Stimulated activated CD8-positive, alpha-beta memory T cell treated with anti-CD3 and anti-CD28 coated beads, Interleukin-12 subunit alpha, Interleukin-12 subunit beta, amount 100 ng/mL, for 4 hours (primary cell): ENCODE measurements at places on chromosomes 7 and 10.

DNA sequence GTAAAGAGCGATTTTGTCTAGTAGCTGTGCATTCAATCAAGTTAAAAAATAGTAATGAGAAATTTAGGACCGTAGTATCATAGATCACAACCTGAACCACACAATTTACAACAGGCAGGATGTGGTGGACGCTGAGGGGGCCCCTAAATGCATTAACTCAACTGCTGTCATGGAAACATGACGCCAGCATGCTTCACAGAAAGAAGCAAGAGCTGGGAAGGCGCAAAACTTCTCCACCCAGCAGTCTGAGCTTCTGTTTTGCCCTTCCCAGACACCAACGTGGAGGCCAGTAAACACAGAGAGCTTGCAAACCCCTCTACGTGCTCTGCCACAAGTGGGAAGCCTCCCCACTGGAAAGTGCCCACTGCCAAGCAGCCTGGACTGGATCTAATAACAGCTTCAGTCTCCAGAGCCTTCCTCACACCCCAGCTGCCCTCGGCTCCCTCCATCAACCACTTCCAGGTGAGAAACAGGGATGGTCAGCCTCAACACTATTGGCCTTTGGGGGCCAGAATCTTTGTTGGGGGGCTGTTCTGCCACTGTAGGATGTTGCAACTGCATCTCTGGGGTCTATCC is 151.8 kb downstream of the SFMBT2 start:
- DNase-seq, result peak; percentile 56

DNA sequence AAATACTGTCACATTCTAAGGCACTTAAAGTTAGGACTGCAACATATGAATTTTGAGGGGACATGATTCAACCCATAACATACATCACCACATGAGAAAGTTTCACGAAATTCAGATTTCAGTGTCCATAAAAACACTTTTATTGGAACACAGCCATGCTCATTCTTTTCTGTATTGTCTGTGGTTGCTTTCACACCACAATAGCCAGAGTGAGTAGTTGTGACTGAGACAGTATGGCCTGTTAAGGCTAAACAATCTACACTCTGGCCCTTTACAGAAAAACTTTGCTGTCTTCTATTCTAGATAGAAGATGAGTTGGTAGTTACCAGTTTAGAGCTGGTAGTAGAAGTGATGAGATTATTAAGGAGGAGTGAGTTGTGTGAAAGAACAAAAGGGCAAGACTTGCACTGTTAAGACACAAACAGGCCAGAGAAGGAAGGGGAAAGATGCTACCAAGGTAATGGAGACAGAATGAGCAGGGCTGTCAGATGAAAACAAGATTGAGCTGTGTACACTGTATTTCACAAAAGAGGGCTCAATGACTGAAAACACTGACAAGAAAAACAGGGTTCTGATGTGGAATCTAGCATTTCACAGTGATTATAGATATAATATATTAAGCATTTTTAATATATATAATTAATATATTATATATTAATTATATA is 108.6 kb downstream of the PPP1R3A start:
- no peak for DNase-seq

DNA sequence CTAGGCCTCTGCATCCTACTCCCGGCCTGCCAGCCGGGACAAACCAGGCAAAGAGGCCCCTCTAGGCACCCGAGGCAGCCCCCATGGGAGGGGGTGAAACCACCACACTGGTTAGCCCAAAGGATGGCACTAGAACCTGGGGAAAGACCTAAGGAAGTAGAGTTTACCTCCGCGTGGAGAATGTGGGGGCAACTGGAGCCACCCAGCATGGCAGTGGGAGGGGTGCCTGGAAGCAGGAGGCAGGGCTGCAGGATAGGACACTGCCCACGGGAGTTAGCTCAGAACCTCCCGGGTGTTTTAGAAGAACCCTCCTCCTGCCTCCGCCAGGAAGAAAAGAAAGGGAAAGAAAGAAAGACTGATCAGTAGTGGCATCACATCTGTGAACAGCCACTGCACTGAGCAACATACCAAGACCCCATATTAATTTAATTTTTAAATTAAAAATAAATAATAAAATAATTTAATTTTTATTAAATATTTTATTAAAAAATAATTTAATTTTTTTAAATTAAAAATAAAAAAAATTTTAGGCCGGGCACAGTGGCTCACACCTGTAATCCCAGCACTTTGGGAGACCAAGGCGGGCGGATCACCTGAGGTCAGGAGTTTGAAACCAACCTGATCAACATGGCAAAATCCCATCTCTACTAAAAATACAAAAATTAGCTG is 11.2 kb downstream of the AIFM2 start:
- DNase-seq, result no peak

GRCh38 chr7:19762631-19763030 is 10.8 kb downstream of the TMEM196 start:
- no peak for DNase-seq

DNA sequence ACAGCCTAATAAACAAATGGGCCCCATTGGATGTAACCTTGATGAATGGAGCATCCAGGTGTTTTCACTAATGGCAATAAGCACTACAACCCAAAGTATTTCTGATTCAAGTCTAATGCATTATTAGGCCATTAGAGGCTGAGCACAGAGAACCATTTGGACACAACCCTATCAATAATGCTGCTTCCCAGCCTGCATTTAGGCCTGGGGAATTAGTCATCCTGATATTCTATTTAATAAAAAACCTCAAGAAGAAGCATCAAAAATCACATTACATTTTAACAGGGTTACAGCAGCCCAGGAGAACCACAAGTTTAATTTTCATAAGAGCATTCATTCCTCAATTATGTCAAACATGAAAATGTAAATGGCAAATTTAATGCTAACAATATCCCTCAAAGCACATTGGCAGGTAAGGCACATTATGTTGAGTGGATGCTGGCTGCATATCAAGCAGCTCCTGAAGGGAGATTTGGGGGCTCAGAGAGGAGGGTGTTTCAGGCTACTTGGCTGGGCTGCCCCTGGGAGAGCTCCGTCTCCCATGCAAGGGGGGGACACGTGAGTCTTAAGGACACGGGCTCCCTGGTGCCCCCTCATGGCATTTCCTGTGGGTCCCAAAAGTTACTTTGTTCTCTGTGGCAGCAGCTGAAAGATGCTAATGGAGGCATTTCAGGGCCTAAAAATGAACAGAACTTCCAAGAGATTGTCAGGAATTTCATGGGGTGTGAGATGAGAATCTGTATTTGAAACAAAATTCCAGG is 143.4 kb downstream of the HERPUD2 start:
- DNase-seq, result no peak

GRCh38 chr10:126561294-126561920 is 109.1 kb downstream of the C10orf90 start:
- DNase-seq, result no peak

GRCh38 chr7:139328375-139328774 is 12.8 kb upstream of the FMC1 start:
- DNase-seq, result no peak

GRCh38 chr10:130400890-130401289 is 264.7 kb downstream of the GLRX3 start:
- DNase-seq, result no peak

DNA sequence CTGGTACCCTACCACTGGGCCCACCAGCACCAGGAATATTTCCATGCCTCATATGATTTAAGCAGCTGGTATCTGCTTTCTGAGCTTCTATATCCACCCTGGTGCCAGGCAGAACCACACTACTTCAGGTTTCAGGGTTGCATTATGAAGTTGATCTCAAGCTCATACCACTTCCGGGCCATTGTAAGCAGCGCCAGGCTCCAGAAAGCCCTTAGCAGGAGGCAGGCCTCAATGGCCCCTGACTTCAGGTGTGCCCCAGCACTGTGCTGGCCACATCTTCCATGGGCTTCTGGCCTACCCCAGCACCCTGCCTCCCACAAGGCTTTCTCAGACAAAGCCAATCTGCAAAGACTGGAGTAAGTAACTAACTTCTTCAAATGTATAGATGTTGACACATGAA is 391.3 kb upstream of the GRM3 start:
- DNase-seq, result no peak
